Pancreas (tissue), 10 donors: ENCODE measurements at places on chromosomes 5 and 9. TPM values are rescaled to one million over a fixed set of nuclear protein-coding genes. Genes with fewer than 3 reads are reported as not detected.

Gene FREM1
- 19.8 TPM for total RNA-seq

Gene SLC46A2
- total RNA-seq = not detected

- H3K36me3 ChIP-seq = no peaks in the 10 kb centered on the region
- H3K4me3 ChIP-seq = no peak overlapping the region
- DNase-seq = no peak
- H3K4me1 ChIP-seq = no peaks in the 10 kb centered on the region
- H3K27me3 ChIP-seq = no peaks in the 10 kb centered on the region
These were observed 39.2 kb downstream of the TSTD2 start for GRCh38 chr9:97593960-97594359.

DNA sequence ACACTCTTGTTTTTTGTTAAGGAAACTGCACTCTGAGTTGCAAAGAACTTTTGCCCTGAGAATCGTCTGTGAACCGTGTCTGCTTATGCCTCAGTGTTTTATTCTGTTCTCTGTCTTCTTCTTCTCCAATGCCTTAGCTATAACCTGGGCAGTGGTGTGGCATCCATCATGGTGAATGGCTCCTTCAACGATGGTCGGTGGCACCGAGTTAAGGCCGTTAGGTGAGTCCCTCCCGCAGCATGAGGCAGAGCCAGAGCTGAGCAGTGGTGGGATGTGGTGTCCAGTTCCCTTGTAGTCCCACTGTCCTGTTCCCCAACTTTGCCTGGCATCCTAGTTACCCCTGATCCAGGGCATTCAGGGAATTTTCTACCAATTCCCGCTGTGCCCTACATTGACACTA lies 98.3 kb downstream of the LIFR start:
- DNase-seq = no peak
- no peak overlapping the region for H3K4me3 ChIP-seq
- H3K27ac ChIP-seq = no peak overlapping the region
- H3K36me3 ChIP-seq = no peaks in the 10 kb centered on the region

GRCh38 chr9:137172901-137173795 lies 1.3 kb upstream of the TMEM210 start:
- no peaks in the 10 kb centered on the region for H3K27me3 ChIP-seq
- DNase-seq = no peak
- H3K4me1 ChIP-seq = peaks cover 11% of the 10 kb centered on the region
- H3K36me3 ChIP-seq = no peaks in the 10 kb centered on the region
- H3K27ac ChIP-seq = no peak overlapping the region
- no peak overlapping the region for H3K4me3 ChIP-seq

DNA sequence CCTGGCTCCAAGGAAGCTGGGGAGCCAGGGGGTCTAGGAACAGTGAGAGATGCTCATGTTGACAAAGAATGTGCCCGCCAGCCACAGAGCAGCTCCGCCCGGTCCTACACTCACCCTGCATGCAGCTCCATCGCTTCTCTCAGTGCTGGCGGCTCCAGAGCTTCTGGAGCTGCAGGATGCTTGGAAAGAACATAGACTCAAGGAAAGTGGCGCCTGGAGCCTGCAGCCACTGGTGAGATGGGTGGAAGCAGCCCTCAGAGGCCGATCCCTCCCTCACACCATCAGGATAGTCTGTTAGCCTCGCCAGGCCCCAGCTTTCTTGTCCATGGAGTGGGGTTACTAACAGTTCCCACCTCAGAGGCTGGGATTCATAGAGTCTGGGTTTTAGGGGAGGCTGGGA lies 26.4 kb upstream of the SLC6A19 start:
- H3K27ac ChIP-seq = no peak overlapping the region
- H3K27me3 ChIP-seq = no peaks in the 10 kb centered on the region
- no peaks in the 10 kb centered on the region for H3K4me1 ChIP-seq
- H3K4me3 ChIP-seq = no peak overlapping the region

DNA sequence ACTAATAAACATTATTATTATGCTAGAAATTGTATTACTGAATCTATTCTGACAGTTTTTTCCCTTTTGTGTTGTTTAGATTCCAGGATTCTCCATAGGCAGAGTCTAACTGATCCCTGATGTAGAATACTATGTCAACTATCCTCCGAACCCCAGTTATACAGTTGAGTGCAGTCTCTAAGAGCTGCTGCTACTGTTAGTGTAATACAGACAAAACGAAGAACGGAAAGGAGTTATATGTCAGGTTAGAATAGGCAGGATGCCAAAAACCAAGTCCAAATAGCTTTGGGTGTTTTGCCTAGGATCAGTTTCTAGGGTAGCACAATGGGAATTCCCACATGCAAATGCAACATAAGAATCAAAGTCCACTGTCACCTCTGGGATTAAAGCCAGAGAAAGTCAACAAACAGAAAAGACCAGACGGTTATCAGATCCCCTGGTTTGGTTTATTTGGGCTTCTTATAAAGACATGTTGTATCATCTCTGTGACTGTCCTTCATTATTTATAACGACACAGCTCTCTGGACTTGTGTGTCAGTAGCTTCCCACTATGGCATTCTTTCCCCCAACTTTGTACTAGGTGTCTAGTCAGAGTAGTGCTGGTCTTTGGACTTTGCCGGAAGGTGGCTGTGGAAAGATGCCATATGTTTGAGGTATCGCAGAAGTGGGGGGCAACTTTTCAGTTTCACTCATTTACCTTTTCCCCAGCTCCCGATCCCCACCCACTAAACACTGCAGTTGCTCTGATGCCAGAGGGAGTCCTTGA lies 14.9 kb upstream of the TMEM38B start:
- no peak overlapping the region for H3K4me3 ChIP-seq
- H3K36me3 ChIP-seq = no peaks in the 10 kb centered on the region
- no peaks in the 10 kb centered on the region for H3K4me1 ChIP-seq
- no peak for DNase-seq
